ENCODE measurements at places on chromosomes 11 and 22.

GRCh38 chr22:44291265-44291664 lies 21.5 kb downstream of the SHISAL1 start:
- no peak for DNase-seq

DNA sequence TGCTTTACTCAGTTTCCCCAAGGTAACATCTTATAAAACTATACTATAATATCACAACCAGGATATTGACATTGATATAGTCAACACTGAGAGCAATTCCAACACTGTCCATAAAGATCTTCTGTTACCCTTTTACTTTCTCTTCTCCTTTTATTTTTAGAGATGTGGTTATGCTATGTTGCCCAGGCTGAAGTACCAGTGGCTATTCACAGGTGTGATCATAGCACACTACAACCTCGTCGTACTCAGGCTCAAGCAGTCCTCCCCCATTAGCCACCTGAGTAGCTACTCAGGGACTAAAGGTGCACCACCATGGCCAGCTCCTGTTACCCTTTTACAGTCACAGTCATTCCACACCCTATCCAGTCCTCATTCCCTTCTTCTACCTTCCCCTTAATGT lies 119.7 kb downstream of the CWF19L2 start:
- DNase-seq: no peak

- peak; percentile 63 for DNase-seq
Measured at GRCh38 chr11:119175493-119176077, 7.1 kb downstream of the NLRX1 start.

- DNase-seq: no peak
Measured at GRCh38 chr22:49216579-49216978, 611.1 kb downstream of the BRD1 start.

DNA sequence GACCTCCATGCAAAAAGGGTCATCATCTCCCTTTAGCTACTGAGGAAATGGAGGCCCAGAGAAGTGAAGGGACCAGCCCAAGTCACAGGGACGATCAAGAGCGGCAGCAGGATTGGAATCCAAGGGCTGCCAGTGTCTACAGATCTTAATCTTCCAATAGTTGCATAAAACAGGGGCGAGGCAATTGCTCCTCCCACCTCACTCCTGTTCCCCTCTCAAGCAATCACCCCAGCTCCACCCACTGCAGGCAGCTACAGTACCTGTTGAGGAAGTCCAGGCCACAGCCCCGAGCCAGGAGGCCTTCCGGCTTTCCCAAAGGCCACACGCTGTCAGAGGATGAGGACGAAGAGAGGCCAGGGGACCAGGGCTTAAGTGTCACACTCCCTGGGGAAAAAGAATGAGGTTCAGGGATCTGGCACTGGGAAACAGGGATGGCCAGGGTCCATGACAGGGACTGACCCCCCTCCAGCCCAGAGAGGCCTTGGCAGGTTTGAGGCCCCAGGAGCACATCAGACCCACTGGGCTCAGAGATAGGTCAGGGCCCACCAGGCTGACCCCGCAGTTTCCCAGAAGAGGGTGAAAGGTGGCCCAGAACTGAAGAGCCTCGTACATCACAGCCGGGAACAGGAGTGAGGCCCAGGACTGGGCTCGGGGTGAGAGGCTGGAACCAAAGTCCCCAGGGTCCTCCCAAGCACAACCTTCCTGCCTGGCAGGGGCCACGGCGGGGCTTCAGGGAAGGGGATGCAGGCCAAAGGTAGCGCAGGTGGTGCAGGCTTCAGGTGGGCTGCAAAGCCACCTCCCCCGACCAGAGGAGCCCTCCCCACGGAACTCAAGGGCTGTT lies 16.4 kb upstream of the MFNG start:
- no peak for DNase-seq

DNA sequence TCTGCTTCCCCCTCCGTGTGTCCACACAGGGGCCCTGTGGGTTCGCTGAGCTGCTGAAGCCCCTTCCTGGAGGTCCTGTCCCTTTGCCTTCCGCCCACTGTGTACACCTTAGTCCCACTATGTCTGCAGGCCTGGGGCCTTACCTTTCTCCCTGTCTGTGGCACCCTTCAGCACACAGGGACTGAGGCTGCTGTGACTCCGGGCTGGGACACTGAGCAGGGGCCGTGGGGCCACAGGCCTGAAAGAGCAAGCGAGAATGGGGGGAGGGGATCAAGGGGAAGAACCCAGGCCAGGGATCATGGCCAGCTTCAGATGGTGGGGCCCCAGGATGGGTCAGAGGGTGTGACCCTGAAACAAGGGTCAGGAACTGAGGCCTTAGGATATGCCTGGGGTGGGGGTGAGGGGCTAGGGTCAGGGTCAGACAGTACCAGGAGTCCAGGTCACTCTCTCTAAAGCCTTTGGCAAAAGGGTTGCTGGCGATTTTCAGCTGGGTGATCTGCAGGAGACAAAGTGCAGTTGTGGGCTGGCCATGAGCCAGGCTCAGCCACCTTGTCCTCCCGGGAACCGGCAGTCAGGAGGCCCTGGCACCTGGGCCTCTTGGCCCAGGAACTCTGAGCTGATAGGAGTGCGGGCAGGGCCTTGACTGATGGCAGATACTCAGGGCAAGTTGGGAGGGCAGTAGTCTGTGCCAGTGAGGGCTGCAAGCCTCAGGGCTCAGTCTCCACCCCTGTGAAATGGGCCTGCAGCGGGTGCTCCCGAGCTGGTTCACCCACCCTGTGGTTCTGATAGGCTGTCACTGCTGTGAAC lies 2.6 kb upstream of the NUDT8 start:
- no peak for DNase-seq

GRCh38 chr11:117882311-117882905 lies 6.0 kb upstream of the FXYD6 start:
- DNase-seq: peak; percentile 31

DNA sequence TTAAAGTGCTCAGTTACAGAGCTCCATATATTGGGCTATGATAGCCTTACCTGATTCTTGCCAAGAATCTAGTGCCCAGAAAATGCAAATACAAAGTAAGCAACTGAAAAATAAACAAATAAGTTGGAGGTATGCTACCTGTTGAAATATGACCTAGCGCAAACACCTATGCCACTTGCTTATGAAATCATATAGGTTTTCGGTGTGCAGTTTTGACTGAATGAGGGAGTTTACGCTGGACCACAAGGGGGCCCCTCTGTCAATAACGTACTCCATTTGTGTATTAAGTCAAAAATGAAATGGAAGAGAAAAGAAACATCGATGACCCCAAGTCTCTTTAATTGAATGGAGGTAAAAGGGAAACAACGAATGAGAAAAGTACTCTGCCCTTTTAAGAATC lies 84.9 kb upstream of the TRIM77 start:
- no peak for DNase-seq

DNA sequence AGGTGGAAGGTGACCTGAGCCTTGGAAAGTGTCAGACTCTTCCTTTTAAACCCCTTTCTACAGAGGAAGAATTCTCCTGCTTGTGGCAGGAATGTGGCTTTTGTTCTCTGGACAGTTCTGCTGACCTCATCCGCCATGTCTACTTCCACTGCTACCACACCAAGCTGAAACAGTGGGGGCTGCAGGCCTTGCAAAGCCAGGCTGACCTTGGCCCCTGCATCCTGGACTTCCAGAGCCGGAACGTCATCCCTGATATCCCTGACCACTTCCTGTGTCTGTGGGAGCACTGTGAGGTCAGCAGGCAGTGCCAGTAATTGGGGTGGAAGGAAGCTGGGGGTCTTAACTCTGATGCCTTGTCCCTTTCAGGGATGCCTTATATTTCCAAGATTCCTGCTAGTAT lies 9.3 kb downstream of the HINFP start:
- DNase-seq: no peak

DNA sequence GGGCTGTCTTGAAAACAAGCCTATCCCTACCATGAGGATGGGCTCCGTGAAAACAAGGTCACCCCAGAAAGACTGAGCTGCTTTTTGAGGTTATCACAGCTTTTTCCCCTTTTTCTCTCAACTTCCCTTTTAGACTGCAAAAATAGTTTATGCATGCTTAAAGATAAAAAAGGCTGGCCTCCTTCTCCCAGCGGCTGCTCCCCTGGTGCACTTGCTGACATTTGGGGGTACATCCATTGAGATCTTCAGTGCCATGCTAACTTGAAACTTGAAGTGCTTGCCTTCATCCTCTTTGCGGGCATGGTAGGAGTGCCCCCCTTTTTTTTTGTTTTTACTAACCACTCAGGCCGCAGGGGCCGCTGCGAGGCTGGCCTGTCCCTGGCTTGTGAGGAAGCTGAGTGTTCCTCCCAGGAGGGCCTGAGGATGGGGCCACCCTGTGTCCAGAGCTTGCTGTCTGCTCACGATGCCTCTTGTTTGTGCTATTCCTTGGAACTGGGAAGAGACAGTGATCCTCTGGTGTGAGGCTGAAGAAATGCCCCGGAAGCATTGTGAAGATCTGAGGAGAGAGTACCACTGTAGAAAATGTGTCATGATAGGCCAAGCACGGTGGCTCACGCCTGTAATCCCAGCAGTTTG lies 2.2 kb downstream of the TANGO2 start:
- DNase-seq: no peak

- no peak for DNase-seq
Measured at GRCh38 chr11:65444314-65445051, 21.9 kb downstream of the NEAT1 start.

- no peak for DNase-seq
Measured at GRCh38 chr11:10778217-10778970, 27.3 kb downstream of the CTR9 start.

DNA sequence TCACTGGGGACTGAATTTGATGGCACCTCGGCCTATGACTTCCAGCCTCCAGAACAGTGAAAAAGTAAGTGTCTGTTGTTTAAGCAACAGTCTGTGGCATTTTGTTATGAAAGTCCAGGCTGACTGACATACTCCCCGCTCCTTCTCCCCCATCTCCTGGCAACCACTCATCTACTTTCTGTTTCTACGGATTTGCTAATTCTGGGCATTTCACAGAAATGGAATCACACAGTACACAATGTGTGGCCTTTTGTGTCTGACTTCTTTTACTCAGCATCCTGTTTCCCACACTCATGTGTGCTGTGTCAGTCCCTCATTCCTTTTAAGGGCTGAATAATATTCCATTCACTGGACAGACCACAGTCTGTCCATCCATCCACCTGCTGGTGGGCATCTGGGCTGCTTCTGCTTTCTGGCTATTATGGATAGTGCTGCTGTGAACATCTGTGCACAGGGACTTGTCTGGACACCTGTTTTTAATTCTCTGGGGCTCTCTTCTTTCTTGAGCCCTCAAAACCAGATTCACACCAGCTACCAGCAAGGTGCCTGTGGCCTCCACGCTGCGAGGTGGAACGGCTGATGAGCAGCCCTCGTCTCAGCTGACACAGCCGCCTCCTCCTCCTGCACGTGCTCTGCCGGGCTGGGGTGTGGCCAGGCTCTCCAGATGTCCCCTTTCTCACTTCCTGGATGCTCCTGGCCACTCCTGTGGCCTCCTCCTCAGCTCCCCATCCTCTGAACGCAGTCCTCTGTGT lies 333.1 kb downstream of the CTTN start:
- no peak for DNase-seq

DNA sequence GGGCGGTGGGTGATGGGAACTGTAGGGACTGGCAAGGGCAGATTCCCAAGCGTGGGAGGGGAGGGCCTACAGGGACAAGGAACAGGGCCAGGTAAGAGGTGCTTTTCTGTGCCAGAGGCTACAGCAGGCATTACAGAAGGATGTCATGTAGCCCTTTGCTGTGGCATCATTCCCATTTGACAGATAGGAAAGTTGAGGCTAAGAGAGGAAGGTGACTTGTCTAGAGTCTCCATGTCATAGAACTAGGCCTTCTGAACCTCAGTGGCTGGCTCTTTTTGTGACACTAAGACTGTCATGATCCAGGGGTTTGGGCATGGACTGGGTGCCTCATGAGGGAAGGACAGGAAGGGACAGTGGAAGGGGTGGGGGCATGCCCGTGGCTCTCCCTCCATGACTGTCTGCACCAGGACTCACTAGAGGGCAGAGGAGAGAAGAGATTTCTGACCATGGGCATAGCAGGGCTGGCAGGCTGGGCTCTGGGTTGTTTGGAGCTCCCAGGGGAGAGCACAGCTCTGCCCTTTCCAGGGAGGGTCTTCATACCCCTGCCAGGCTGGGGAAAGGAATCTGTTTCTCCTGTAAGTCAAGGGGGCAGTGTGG lies 3.2 kb downstream of the MMP11 start:
- DNase-seq: no peak

GRCh38 chr11:1608363-1608762 lies at the start of gene KRTAP5-3:
KRTAP5-3 (minus strand) TSS chr11:1608463; CDS start chr11:1608385, 78 bp downstream.
- DNase-seq: no peak

DNA sequence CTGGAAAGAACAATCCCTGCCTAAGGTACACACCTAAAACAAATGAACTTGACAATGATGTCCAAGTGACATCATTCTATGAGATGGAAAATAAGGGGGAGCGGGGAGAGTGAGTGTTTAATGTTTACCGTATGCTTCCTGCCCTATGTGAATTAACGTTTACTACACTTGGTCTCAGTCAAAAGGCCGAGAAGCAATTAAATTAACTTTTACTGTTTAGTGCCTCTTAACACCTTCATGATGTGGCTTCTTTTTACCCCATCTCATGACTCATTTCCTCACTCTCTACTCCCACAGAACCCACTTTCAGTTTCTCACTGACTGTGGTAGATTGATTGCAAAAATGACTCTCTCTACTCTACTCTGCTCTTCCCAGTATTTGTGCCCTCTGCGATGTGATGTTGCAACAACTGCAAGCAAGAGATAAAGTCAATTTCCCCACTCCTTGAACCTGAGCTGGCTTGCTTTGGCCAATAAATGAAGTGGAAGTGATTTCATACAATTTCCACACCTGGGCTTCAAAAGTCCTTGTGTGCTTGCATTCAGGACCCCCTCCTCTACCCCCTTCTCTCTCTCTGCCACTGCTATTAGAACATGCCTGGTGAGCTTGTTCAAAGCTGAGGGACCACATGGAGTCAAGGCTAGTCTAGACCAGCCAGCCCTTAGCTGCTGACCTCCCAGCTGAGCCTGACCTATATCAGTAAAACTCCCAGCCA lies 11.6 kb upstream of the ALKBH3 start:
- no peak for DNase-seq

DNA sequence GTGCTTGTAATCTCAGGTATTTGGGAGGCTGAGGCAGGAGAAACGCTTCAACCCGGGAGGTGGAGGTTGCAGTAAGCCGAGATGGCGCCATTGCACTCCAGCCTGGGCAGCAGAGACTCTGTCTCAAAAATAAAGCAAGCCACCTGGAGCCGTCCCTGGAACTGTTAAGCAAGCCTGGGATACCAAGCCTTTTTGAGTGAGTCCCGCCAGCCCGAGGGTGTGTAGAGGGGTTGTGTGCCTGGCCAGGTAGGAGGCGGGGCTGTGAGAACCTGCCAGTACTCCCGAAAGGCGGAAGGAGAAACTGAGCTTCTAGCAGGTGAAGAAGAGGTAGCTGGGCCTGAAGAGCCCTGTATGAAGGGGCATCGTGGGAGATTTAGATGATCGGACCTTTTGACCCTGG lies 52.4 kb downstream of the TRIOBP start:
- DNase-seq: no peak

Data from NCI-H1436 treated with DMSO at 0.1 percent for 48 hours (cell line).